ENCODE measurements at places on chromosomes 16 and 17.
A peak's percentile ranks its signal among the peaks of the same experiment; 100 is the strongest.

- DNase-seq: peak; percentile 57
These were observed 396 bp downstream of the NFE2L1 start for GRCh38 chr17:48048384-48049126.

DNA sequence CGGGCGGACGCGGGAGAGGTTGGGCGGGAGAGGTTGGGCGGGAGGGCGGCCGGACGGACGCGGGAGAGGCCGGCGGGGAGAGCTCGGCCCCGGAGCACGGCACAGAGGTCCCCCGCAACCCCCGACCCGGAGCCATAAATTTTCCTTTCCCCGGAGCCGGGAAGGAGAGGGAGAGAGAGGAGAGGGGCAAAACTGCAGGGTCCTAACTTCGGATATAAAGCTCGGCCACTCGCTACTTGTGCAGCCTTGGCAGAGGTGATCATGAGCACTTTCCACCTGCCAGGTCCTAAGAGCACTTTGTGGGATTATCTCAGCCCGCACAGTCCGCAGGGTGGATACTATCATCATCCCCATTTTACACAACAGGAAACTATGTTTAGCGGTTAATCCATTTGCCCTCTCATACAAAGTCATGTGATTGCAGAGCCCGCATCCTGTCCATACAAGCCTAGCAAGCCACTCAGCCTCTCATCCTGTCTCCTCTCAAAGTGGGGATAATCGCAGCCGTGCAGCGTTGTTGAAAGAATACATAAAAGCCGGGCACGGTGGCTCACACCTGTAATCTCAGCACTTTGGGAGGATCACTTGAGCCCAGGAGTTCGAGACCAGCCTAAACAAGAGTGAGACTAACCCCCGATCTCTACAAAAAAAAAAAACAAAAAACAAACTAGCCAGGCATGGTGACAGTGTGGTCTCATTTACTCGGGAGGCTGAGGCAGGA, 780 bp upstream of the DCAKD start:
- DNase-seq: no peak

GRCh38 chr16:11383481-11384183, 38.4 kb downstream of the RMI2 start:
- no peak for DNase-seq

DNA sequence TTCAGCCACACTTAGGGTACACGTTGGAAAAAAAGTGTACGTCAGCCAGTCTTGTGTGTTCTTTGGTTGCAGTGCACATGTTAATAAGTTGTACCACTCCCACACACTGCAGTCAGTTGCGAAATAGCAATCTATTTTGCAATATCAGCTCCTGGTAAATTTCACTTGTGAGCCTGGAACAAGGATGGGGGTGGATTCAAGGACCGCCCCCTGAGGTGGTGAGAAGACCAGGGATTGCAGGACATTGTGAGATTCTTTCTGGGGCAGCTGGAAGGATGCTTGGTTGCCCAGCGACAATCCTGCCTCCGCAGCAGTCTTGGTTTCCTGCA, 78.6 kb upstream of the ZFHX3 start:
- no peak for DNase-seq

DNA sequence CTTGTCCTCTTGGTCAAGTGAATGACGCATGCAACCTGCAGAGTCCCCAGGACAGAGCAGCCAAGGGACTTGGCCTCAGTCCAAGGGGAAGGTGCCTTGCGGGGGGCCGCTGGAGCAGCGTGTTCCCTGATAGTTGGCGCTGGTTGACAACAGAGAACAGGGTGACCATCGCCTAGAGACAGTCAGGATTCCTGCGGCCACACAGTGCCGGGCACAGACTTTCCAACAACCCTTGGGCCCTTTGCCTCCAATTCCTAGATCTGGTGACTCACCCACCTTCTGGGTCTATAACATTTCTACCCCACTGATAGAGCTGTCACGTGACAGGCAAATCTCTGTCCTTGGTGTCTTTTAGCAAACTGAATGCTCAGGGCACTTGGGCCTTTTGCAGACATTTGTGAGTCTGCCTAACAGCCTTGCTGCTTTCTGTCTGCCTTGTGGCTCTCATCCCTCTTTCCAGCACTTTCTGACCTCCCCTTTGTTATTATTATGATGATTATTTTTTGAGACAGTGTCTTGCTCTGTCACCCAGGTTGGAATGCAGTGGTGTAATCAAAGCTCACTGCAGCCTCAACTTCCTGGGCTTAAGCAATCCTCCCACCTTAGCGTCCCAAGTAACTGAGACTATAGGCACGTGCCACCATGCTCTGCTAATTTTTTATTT, 11.9 kb upstream of the TEDC2 start:
- DNase-seq: no peak

DNA sequence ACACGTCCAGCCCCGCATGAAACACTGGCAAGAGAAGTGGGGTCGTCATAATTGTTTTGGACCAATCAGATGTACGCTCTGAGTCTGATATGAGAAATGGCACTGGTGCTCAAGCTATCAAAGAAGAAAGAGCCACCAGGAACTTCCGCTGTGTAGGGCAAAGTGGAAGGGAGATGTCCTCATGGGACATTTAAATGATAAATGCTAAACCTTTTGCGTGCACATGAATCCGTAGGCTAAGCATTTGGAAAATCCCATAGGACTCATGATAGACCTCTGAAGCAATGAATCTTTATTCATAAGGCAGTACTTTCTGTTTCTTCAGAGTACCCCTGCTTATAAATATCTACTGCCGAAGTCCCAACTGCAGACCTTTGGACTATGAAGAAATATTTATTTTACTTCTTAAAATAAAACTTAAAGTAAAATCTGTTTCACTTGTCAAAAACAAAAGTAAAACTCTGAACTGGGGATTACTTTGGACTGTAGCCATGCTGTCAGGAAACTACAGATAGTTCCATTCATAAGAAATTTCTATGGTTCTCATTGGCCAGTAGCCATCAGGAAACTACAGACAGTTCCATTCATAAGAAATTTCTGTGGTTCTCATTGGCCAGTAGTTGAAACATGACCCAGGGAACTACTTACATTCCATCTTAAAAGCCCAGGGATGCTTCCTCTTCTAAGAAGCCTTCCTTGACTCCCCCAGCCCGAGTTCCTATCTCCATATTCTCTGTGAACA, 335.1 kb downstream of the HS3ST4 start:
- DNase-seq: no peak

DNA sequence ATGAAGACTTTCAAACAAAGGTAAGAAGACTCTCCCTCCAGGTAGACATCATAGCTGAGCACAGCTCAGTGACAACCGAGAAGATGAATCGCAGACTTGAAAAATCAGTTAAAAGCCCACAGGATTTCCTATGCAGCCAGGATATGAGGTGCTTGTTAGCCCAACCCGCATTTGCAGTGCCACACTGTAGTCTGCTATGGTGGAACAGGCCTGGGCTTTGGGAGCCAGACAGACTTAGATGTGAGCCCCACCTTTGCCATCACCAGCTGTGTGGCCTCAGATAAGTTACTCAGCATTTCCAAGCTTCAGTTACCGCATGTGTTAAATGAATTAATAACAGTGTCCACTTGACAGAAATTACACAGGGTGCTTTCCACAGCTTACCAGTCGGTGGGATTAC, 204.4 kb upstream of the HS3ST3A1 start:
- no peak for DNase-seq

DNA sequence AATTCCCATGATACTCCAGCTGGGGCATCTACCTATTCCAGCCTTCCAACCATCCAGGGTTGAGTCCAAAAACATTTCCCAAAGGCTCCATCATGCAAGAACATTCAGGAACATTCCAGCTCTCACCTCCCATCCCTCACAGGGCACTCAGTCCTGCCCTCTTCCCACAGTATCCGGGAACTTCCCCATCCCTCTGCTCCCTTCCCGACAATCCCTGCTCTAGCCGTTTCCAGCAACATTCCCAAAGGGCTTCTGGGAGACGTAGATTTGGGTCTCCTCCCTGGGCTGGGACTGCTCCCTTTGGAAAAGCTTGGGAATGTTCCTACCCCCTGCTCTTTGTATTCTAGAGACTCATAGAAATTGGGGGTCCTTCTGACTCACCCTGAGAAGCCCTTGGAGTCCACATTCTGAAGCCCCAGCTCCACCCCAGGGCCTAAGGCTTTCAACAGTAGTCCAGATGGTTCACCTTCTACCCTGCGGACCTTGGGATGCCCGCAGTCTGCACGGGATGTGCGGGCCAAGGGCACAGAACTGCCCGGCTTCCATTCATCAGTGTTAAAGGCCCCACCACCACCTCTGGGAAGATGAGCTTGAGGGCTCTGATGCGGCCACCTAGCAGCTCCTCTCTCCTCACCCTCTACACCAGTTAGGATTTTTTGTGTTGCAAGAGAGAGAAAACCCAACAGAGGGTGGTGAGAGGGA, 25.4 kb downstream of the NGFR start:
- no peak for DNase-seq

GRCh38 chr16:72879846-72880245, 168.1 kb downstream of the ZFHX3 start:
- no peak for DNase-seq

DNA sequence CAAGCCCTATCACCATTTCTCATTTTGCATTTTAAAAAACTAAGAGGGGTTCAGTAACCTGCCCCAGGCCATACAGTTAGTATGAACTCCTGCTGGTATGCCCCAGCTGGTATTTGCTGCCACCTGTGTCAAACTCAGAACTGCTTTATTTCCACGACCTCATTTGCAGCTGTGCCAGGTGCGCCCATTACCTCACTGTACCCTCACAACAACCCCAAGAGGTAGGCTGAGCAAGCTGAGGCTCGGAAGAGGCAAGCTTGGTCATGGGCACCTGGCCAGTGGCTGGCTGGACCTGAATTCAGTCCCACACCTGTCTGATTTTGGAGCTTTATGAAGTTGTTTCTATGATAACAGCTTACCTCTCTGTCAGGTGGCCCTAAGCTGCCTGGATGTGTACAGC, 7.6 kb downstream of the EPN2 start:
- DNase-seq: no peak

- DNase-seq: no peak
These were observed 93.9 kb upstream of the CORO6 start for GRCh38 chr17:29716566-29716965.

DNA sequence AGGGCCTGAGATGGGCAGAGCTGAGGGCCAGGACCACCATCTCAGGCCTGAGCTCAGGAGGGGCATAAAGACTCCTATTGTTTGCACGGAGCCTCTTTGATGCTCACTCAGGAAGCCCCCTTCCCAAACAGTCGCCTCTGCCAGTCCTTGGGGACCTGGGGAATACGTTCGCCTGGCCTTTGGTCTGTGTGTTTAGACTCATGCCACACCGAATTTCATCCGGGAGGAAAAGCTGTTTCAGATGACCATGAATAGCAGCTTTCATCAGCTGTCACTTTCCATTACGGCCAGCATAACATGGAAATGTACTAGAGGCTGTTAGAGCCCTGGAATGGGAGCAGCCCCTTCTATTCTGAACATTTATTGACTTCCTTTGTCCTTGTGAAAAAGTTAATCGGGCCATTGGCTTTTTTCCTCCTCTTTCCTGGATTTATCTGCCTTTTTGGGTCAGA, 139.0 kb downstream of the HS3ST3A1 start:
- DNase-seq: no peak

DNA sequence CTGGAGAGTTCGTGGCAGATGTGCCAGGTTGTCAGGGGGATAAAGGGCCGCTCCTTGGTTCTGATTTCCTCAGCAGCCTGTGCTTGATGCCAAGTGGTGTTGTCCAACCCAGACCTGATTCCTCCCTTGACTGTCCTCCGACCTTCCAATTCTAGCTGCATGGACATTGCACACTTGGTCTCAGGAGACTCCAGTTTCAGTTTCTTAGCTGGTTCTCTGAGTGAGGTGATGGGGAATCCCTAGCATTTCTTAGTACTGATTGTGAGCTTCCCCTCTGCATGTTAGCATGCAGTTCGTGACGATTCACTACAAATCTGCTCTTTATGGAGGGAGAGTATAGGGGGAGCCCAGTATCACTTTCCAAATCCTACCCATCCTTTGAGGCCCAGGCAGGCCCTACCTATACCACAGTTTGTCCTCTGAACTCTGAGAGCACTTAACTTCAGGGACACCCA, 12.4 kb upstream of the CCR7 start:
- DNase-seq: no peak

DNA sequence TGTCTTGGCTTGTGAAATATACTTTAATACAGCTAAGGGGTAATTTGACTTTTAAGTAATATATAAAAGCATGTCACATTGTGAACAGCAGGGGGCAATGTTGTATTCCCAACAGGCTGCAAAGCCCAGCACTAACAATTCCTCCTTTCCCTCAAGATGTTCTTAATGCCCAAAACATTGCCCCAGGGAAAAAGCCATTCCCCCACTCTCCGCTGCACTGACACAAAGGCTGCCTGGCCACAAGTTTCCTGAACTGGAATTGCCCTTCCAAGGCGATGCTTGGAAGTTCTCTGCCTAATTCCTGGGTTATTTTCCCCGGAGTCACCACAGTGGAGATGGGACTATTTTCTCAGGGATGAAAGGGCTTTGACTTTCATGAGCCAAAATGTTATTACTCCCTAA, 27.2 kb downstream of the CLEC16A start:
- peak; percentile 80 for DNase-seq

DNA sequence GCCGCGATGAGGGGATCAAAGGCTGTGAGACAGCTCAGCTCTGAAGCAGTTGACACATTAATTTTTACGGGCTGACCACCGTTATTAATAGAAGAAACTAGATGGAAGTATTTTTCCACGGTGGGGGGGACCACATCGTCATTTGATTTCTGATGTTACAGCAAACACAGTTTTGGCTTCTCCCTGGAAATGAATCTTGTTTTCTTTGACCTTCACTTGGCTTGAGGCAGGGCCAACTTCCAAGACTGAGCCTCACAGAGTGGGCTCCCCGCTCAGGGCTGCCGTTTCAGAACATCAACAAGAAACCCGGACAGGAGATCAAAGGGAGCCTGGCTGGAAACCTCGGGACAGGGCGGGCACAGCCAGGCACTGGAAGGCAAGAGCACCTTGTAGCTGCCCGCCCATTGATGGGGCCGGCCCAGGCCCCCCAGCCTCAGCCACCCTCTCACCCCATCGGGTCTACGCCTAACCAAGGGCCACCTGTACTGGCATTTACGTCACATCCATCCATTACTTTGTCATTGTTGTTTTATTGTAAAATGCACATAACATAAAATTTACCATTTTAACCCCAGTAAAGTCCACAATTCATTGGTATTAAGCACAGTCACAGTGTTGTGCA, 124.6 kb downstream of the C16orf95 start:
- no peak for DNase-seq

DNA sequence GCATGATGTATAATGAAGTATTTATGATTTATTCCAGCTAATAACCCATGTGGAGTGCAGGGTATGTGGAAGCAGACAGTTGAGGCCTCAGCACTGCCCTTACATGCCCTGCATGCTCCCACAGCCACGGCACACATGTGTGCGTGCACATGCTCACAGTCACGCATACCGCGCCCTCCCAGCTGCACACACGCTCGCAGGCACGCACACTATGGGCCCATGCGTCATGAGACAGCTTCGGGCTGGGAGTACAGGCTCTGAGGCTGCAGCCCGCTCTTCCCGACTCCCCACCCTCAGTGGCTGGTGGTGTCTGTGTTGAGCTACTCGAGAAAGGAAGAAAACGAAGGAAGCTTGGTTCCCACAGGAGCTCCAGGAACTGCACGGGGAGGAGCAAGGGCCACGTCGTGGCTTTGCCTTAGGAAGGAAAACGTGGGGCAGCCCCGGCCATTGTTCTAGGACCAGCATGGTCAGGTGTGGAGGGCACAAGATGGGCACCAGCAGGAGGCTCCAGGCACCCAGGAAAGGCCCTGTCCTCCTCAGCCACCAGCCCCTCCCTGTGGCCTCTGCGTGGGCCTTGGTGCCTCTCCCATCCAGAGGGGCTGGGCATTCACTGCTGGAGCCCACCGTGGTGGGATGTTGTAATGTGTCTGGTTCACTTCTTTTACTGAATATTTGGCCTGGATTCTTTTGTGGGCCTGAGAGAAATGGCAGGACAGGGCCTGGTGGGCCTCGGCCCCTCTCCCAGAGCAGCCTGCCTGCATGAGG, 27.5 kb upstream of the CDH15 start:
- DNase-seq: no peak
